Endothelial cell of coronary artery (primary cell): ENCODE measurements at places on chromosomes 11 and 22. TPM values are rescaled to one million over a fixed set of nuclear protein-coding genes. Genes with fewer than 3 reads are reported as not detected.

The OR5B17 gene
- not detected in 2 replicates for total RNA-seq

The DKK3 gene
- 179 and 288 TPM in 2 replicates for total RNA-seq

The OR51B4 gene
- not detected in 2 replicates for total RNA-seq

The SIAE gene
- total RNA-seq = 10.4 and 13.0 TPM in 2 replicates

The ST14 gene
- total RNA-seq = not detected in 2 replicates

The TMX2 gene
- 52.0 and 55.1 TPM in 2 replicates for total RNA-seq

The ARHGAP42 gene
- total RNA-seq = 2.0 and 2.5 TPM in 2 replicates

The RANGAP1 gene
- total RNA-seq = 81.8 and 106 TPM in 2 replicates

The TECTA gene
- 0.19 and 0.27 TPM in 2 replicates for total RNA-seq

The USP2 gene
- total RNA-seq = 0.18 TPM in 1 of 2 replicates, not detected in the other

The PATE2 gene
- 0.09 TPM in 2 replicates for total RNA-seq

The ACRV1 gene
- total RNA-seq = under 0.01 TPM in 1 of 2 replicates, not detected in the other

The ABCG4 gene
- total RNA-seq = 0.27 and 0.38 TPM in 2 replicates

The GRM5 gene
- total RNA-seq = 0.18 TPM in 1 of 2 replicates, not detected in the other

The TRMT2A gene
- total RNA-seq = 42.2 and 55.3 TPM in 2 replicates

The EXPH5 gene
- total RNA-seq = under 0.01 TPM in 2 replicates

The PIWIL4 gene
- 0.18 and 1.0 TPM in 2 replicates for total RNA-seq

The CTSF gene
- total RNA-seq = 18.2 and 26.3 TPM in 2 replicates

The ADAMTS8 gene
- not detected in 2 replicates for total RNA-seq

The LGR4 gene
- total RNA-seq = 8.7 and 11.8 TPM in 2 replicates

The MS4A6A gene
- 0.81 and 3.8 TPM in 2 replicates for total RNA-seq

The SOX10 gene
- total RNA-seq = not detected in 2 replicates

The MRGPRF gene
- 0.38 TPM in 1 of 2 replicates, not detected in the other for total RNA-seq

The SLC6A5 gene
- total RNA-seq = not detected in 2 replicates

The SHANK2 gene
- total RNA-seq = 1.3 TPM in 1 of 2 replicates, not detected in the other

The TEX12 gene
- 0.09 TPM in 1 of 2 replicates, not detected in the other for total RNA-seq

The DMC1 gene
- total RNA-seq = 0.94 and 1.6 TPM in 2 replicates

The USH1C gene
- not detected in 2 replicates for total RNA-seq

The TRMU gene
- 35.1 and 36.0 TPM in 2 replicates for total RNA-seq

The SAA4 gene
- not detected in 2 replicates for total RNA-seq

The OR52B4 gene
- not detected in 2 replicates for total RNA-seq

The KDM4E gene
- total RNA-seq = not detected in 2 replicates

The SLC22A6 gene
- total RNA-seq = not detected in 2 replicates

The RAG2 gene
- total RNA-seq = not detected in 2 replicates

The TIMP3 gene
- 0.18 and 10.5 TPM in 2 replicates for total RNA-seq

The MMP11 gene
- 8.0 and 8.6 TPM in 2 replicates for total RNA-seq

The FBLN1 gene
- total RNA-seq = 0.09 and 3.3 TPM in 2 replicates

The NEU3 gene
- total RNA-seq = 5.1 and 6.5 TPM in 2 replicates

The DNAJC4 gene
- total RNA-seq = 10.6 and 15.0 TPM in 2 replicates

The NLRP14 gene
- total RNA-seq = 0.09 and 0.45 TPM in 2 replicates
